Suppressor macrophage treated with lipopolysaccharide for 4 hours (primary cell): ENCODE measurements at places on chromosomes 1 and 21.

GRCh38 chr21:32726839-32727686 is 750 bp downstream of the SYNJ1 start:
- peak; percentile 79 for DNase-seq

DNA sequence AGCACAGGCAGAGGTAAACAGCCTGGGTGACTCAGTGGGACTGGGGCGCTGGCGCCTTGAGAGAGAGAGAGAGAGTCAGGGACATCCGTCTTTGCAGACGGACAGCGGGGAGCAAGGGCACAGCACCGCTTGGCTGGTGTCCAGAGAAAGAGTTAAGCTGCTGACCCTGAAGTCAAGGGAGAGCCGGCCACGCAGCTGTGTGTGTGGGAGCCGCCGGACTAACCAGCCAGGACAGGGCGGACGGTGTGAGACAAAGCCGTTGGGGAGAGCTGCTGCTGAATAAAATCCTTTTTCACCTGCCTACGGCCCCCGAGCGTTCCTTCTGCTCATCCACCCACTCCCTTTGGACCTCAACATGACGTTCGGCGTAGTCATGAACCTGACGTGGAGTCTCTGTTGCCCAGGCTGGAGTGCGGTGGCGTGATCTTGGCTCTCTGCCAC is 14.5 kb downstream of the CFAP74 start:
- DNase-seq: no peak

DNA sequence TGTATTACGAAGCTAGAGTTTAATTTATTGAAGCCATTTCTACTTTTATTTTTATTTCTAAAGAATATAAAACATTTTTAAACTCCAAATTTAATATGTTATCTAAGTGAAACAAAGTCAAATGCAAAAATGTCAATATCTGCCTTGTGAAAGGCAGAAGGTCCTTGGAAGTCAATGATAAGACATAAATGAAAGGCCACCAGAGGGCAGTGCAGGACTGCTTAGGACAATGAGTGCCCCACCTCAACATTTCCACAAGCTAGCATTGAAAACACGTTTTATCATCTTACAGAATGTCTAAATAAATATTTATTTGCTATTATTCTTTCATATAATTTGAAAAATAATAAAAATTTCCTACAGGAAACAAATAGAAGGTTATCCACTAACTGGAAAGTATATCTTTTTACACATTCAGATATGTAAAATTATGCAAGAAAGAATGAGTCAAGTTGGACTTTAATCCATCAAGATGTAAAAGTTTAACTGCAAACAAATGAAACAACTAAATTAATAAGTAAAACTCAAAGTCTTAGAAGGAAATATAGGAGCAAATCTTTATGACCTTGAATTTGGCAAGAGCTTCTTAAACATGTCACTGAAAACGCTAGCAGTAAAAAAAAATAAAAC is 140.1 kb upstream of the FMN2 start:
- DNase-seq: peak; percentile 82

GRCh38 chr1:111696330-111696729 is 42.9 kb downstream of the INKA2 start:
- DNase-seq: no peak

DNA sequence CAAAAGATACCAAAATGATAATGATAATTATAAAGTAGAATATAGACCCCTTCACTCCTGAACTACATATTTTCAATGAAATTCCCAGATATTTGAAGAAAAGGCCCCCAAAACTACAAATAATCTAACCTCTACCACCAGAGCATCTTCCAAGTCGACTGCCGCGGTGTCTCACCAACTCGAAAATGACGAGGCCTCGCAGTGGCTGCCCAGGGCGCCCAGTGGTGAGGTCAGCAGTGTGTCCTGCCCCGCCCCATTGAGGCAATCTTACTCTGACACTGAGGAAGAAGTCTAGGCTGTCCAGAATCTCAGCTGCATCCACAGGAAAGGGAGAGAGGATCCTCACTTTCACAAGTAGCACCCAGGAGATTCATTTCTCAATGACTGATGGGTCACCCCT is 5.2 kb downstream of the DUSP10 start:
- no peak for DNase-seq

DNA sequence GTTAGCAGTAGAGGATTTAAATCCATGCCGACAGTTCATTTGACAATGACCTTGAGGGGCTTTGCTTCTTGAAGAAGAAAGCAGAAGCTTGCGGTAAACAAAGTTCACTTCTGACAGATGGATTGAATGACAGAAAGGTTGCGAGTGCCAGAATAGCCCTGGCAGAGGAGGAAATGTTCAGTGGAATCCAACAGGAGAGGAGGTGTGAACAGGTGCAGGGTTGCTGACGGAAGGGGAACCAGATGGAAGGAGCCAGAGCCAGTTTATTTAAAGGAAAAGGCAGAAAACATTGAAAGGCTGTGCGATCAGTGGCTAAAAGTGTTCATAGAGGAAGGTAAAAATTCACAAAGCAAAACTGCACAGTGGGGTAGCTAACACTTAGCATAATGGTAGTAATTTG is 141.0 kb downstream of the SDCCAG8 start:
- DNase-seq: no peak

GRCh38 chr1:208778417-208778816 is 534.2 kb upstream of the PLXNA2 start:
- DNase-seq: no peak

- DNase-seq: peak; percentile 49
These were observed 2.7 kb upstream of the FMO1 start for GRCh38 chr1:171245458-171246064.

- DNase-seq: peak; percentile 23
These were observed 153.2 kb downstream of the PRDM16 start for GRCh38 chr1:3222042-3222692.

DNA sequence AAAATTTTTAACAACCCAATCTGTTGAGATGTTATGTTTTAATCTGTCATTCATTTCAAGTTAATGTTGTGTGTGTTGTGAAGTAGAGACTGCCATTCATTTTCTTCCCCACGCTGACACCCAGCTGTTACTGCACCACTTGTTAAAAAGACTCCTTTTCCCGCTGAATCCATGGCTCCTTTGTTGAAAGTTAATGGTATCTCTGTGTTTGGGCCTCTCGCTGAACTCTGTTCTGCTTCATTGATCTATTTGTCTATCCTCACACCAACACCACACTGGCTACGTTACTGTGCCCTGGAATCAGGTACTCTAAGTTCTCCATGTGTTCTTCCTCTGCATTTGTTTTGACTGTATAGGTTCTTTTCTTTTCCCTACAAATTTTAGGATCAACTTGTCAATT is 58.2 kb downstream of the PDE9A start:
- no peak for DNase-seq

DNA sequence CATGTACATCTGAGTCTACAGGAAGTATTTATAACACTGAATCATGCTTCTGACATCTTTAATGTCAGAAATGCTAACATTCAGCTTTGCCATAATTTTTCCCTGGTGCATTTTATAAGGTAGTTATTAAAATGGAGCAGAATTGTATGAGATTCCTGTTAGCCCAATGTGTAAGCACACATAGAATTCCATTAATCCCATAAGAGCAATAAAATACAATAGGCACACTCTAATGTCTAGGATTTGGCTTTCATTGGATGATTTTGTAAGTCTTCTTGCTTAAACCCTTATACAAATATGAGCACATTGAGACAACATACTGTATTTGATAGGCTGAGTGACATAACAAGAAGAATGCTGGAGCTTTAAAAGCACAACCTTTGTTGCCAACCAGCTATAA is 256.4 kb downstream of the HMCN1 start:
- no peak for DNase-seq

DNA sequence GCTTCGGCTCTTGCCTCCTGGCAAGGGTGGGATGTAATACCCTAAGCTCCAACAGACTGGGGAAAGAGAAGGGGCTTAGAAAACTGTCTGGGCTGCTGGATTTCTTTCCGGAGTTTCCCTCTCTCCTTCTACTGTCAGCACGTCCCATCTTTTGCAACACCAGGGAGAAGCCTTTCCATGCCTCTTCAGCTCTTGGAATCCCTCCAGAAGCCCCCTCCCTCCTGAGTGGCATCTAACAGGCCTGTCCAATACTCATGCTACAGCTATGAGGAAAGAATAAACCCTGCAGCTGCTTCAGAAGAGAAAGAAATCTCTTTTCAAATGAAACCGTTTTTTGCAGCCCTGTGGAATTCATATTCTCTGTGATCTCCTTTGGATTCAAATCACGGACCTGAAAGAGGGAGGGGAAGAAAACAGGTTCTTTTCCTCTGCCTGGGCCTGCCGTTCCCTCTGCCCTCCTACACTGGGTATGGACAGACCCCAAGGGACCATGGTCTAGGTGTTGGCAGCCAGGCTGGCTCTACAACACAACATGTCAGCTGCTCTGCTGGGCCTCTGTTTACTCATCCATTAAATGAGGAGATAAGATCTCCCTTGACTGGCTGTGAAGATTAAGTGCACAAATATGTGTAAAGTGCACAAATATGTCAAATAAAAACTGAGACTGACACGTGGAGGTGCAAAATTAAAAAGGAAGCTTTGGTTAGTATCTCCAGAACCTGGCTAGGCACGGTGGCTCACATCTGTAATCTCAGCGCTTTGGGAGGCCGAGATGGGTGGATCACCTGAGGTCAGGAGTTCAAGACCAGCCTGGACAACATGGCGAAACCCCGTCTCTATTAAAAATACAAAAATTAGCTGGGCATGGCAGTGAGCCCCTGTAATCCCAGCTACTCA is 6.0 kb upstream of the CAPN2 start:
- no peak for DNase-seq

DNA sequence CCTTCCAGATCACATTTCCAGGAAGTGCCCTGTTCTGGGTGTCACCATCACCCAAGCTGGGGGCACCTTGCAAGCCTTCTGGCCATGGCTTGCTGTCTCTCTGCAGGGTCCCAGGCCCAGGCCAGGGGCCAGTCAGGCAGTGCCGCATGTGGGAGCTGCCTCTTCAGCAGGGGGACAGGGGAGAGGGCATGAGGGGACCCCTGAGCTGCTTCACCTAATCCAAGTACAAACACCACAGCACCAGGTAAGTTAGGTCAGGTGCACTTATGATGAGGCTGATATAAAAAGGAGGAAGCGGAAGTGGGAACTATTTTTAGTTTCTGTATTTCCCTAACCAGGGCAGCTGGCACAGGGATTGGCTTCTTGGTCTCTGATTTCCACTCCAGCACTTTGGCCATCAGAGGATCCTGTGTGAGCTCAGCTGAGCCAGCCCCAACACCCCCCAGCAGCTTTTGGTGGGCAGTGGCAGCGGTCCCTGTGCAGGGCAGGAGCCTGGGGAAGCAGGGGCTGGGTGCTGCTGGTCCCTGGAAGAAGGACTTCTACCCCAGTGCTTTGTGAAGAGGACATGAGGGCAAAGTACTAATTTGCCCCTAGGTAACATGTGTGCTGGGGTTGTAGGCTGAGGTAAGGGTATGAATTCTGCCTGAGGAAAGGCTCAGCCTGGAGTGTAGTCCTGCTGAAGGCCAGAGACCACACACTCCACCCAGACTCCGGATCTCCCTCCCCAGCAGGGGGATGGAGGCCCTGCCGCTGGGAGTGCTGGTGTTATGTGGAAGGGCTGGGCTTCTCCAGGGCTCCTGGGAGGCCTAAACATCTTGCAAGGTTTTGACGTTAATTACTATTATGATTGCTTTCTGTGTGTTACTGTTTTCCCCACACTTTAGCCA is 3.3 kb upstream of the PCBP3 start:
- peak; percentile 16 for DNase-seq

DNA sequence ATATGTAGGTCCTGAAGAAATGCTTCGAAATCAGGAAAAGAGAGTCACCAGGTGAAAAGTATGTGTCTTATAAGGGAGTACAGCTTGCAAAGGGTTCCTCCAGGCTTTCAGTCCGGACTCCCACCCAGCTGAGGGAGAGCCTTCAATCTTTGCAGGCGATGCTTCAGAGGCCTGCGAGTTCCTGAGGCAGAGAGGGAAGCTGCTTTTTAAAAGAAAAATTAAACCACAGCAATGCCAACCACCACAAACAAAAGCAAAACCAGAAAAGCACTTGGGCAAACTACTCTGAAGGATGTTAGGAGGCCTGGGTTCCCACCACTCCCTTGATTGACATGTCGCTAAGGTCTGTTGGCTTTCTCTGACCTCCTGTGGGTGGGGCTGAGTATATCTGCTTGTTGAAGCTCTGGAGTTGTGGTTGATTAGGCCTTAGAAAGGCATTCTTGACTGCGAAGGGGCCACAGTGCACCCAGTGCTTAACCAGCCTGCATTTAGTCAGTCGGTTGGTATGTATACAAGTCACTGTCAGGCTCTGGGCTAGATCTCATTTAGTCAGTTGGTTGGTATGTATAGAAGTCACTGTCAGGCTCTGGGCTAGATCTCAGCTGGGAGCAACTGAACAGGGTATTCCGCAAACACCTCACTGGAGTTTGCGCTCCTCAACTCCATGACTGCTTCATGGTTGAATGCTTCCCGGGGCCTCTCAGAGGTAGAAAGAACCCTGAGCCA is 1.2 kb downstream of the NIPAL3 start:
- DNase-seq: peak; percentile 34

- DNase-seq: no peak
These were observed 39.2 kb downstream of the PRMT6 start for GRCh38 chr1:107095647-107096046.

GRCh38 chr1:37038227-37039093 is 4.1 kb upstream of the GRIK3 start:
- no peak for DNase-seq

DNA sequence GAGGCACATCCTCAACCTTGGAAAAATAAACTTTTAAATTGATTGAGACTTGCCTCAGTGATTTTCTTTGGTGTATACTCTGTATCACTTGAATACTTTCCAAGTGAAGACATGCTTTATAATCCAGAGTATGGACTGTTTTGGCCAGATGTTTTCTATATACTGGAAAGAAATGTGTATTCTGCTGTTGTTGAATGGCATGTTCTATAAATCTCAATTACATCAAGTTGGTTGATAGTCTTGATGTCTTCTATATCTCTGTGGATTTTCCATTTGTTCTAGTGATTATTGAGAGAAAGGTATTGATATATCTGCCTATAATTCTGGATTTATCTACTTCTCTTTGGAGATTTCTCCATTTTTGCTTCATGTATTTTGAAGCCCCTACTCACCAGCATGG is 37.5 kb downstream of the EBNA1BP2 start:
- DNase-seq: no peak

DNA sequence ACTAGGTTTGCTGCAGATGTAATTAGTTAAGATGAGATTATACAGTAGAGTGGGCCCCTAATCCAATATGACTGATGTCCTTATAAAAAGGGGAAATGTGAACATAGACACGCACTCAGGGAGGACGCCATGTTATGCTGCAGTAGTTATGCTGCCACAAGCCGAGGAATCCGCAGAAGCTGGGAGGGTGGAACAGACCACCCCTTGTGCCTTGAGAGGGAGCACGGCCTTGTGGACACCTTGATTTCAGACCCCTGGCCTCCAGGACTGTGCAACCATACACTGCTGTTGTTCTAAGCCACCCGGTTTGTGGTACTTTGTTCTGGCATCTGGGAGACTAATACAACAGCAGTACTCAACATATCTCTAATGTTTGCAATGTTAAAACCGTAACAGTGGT is 57.9 kb upstream of the HIVEP3 start:
- DNase-seq: no peak
